ENCODE measurements at places on chromosomes 1 and 21.

DNA sequence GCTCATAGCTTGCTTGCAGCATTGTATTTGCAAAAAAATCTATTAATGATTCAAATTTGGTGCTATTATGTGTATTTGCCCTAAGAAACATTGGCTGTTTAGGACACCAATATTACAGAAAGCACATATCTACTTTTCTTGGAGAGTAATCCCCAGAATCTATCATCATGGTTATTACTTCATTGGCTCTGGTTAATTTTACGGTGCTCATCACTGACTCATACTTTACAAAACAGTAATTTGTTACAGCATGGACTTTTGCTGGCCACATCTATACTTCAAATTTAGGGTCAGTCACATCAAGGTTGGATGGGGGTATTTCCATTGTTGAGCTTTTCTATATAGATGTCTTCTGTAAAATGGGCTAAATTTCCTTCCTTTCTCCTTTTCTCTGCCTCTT is 45.7 kb downstream of the SH3GLB1 start:
- DNase-seq: no peak

DNA sequence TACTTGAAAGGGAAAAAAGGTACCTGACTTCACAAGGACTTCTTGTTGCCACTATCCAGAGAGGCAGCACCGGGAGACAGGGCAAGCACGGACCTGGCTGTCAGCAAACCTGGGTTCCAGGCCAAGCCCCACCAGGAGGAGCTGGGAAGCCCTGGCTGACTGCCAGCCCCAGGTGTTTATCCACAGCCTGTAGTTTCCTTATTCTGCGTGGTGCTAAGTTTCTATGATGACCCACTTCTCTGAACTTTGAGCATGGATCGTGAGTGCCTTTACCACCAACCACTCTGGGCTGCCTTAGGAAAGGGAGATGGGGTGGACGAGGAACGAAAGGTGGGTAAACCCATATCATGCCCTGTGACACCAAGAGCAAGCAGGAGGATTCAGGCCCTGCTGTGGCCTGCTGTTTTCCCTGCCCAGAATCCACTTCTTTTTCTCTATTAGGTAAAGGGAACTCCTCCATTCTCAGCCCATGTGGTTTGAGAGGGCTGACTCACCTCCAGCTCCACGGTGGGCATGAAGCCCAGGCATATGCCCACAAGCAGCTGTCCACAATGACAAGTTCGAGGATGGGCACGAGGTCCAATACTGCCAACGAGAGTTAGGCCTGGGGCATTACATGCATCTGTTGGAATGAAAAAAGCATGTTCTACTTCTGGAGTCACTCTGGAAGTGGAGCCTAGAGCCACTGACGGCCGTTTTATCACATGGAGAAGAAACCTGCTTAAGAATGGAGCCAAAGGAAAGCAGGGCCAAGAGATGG is 20.3 kb downstream of the TSPAN2 start:
- DNase-seq: no peak

- DNase-seq: no peak
These were observed 168.5 kb downstream of the PSMG1 start for GRCh38 chr21:39014747-39015146.

DNA sequence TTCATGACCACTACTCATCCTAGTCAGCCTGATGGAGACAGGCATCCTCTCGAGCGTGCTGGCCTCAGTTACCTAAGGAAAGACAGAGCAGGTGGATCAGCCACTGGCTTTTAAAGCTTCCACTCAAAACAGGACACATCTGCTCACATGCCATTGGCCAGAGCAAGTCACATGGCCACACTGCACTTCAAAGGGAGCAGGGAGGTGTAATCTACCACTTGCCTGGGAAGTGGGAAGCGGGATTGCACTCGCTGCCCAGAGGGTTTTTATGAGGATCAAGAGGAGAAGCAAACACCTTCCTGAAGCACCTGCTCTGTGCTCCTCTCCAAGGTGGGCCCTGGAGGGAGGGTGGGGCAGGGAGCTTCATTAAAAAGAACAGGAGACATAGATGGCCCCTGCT is 108.0 kb downstream of the TAS1R2 start:
- no peak for DNase-seq

DNA sequence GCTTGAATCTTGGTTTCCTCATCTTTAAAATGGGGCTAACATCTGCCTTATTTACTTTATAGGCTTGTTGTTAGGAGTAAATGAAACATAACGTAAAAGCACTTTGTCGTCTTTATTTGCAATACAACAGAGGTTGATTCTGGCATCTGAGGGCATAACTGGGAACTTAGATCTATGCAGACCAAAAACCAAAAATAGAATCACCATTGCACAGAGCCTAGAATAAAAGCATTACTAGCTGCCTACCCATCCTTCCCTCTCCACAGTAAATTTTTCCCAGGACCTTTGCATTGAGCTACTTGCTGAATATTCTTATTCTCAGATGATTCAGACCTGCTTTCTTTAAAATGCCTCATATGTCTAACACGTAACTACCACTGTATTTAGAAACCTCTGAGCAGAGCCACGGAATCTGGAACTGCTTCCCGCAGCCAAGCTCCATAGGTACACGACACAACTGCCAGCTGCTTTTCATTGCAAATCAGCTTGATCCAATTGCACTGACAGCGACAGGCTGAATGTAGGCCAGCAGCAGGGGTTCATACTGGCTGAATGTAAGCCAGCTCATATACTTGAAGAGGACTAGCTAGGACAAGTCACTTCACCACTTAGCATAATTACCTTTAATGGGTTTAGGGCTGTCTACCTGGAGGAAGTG is 33.2 kb upstream of the SERBP1 start:
- DNase-seq: no peak

DNA sequence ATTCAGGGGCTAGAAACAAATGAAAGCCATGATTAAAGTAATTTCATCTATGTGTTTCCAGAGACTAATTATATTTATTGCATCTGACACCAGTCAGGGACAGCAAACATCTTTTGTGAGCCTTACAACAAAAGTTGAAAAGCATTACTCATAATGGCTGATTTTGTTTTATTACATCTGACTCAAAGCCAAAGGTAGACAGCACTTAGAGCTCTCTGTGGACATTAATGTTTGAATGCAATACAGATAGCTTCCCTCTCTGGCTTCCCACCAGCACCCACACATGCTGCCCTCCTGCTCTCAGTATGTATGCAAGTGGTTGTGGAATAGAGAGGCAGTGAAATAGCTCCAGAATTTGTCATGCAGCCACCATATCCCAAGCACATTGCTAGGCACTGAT is 198.7 kb downstream of the SETD4 start:
- no peak for DNase-seq

GRCh38 chr1:175493321-175494010 is 249.9 kb downstream of the TNR start:
- DNase-seq: no peak

All from stimulated activated CD4-positive, alpha-beta T cell treated with anti-CD3 and anti-CD28 coated beads, TNF-alpha, amount 100 ng/mL, for 1 hour (primary cell).